ENCODE measurements at places on chromosomes 4 and X. TPM values are rescaled to one million over a fixed set of nuclear protein-coding genes. Genes with fewer than 3 reads are reported as not detected.

SH3D19 gene
- polyA plus RNA-seq: 62.7 TPM

NDNF gene
- 12.1 TPM for polyA plus RNA-seq

MAGEH1 gene
- 42.6 TPM for polyA plus RNA-seq

ENAM gene
- 1.4 TPM for polyA plus RNA-seq

NDP gene
- polyA plus RNA-seq: 1.9 TPM

SPP1 gene
- 128 TPM for polyA plus RNA-seq

ZAR1 gene
- not detected for polyA plus RNA-seq

USP17L30 gene
- polyA plus RNA-seq: not detected

PDLIM3 gene
- polyA plus RNA-seq: 695 TPM

SERPINA7 gene
- polyA plus RNA-seq: not detected

GAGE13 gene
- polyA plus RNA-seq: not detected

FAM47B gene
- polyA plus RNA-seq: not detected

SPANXN3 gene
- polyA plus RNA-seq: not detected

TRIM75 gene
- 0.09 TPM for polyA plus RNA-seq

UGT2B11 gene
- not detected for polyA plus RNA-seq

DSPP gene
- polyA plus RNA-seq: not detected

DOCK11 gene
- polyA plus RNA-seq: 21.4 TPM

RASL11B gene
- 10.8 TPM for polyA plus RNA-seq

GUF1 gene
- polyA plus RNA-seq: 29.4 TPM

SYTL4 gene
- 5.8 TPM for polyA plus RNA-seq

IL13RA2 gene
- polyA plus RNA-seq: 0.71 TPM

CRMP1 gene
- 46.1 TPM for polyA plus RNA-seq

DGKK gene
- polyA plus RNA-seq: not detected

UCHL1 gene
- polyA plus RNA-seq: 15.2 TPM

PNCK gene
- 20.9 TPM for polyA plus RNA-seq

DMRTC1 gene
- polyA plus RNA-seq: 0.71 TPM

HDAC6 gene
- polyA plus RNA-seq: 88.8 TPM

FGFBP1 gene
- not detected for polyA plus RNA-seq

P2RY8 gene
- polyA plus RNA-seq: 0.87 TPM

ERVMER34-1 gene
- 0.50 TPM for polyA plus RNA-seq

SCRG1 gene
- polyA plus RNA-seq: 3.0 TPM

KIAA1210 gene
- 0.23 TPM for polyA plus RNA-seq

SMIM31 gene
- polyA plus RNA-seq: not detected

ENPEP gene
- 16.5 TPM for polyA plus RNA-seq

EGF gene
- polyA plus RNA-seq: 11.6 TPM

SNCA gene
- 28.3 TPM for polyA plus RNA-seq

FGF2 gene
- polyA plus RNA-seq: 10.4 TPM

KIF4A gene
- polyA plus RNA-seq: 9.8 TPM

GLRA2 gene
- 0.41 TPM for polyA plus RNA-seq

CTSO gene
- 28.6 TPM for polyA plus RNA-seq

TRIM2 gene
- polyA plus RNA-seq: 27.3 TPM

BANK1 gene
- 0.53 TPM for polyA plus RNA-seq

HTN1 gene
- polyA plus RNA-seq: not detected

FAM9C gene
- 0.17 TPM for polyA plus RNA-seq

KDR gene
- polyA plus RNA-seq: 36.1 TPM

AFP gene
- 1.5 TPM for polyA plus RNA-seq

RNF128 gene
- polyA plus RNA-seq: 0.09 TPM

XK gene
- polyA plus RNA-seq: 9.5 TPM

HMX1 gene
- not detected for polyA plus RNA-seq

SLITRK4 gene
- 8.9 TPM for polyA plus RNA-seq

TRIM61 gene
- not detected for polyA plus RNA-seq

CLNK gene
- polyA plus RNA-seq: 0.28 TPM

MAGEA1 gene
- not detected for polyA plus RNA-seq

Data from muscle of arm (tissue), 14 donors.